ENCODE measurements at places on chromosomes 13 and 19.
A peak's percentile ranks its signal among the peaks of the same experiment; 100 is the strongest.

DNA sequence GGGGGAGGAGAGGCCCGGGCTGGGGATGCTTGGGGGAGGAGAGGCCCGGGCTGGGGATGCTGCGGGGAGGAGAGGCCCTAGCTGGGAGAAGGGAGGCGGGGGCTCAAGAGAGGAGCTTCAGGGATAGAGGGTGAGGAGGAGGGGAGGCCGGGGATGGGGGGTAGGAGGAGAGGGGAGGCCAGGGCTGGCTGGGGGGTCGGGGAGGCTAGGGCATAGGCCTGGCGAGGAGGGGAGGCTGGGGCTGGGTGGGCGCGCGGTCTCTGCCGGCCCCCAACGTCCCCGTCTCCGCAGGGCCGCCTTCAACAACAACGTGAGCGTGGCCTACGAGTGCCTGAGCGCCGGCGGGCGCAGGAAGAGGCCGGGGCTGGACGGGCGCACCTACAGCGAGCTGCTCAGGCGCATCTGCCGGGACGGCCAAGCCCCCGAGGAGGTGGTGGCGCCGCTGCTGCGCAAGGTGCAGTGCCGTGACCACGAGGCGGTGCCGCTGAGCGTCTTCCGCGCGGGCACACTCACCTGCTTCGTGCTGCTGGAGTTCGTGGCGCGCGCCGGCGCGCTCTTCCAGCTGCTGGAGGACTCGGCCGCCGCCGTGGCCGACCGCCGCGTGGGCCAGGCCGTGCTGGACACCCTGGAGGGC lies 11.4 kb downstream of the TPGS1 start:
- DNase-seq: no peak

DNA sequence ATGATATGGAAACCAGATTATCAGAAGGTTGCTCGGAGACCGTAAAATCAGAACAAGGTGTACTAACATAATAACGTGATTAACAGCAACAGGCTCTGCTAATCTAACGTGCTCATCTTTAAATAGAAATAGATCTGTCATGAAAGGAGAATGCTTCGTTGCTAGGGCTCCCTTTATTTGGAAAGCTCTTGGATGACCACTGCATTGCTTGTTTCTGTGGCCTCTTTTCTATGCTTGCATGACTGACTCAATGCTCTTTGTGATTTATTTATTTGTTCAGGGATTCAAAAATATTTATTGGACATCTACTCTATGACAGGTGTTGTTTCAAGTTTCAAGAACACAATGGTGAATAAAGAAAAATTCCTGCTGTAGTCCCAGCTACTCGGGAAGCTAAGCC lies 22.3 kb upstream of the ZDHHC20 start:
- no peak for DNase-seq

- no peak for DNase-seq
Observed at GRCh38 chr13:30325668-30326067, 18.3 kb upstream of the KATNAL1 start.

DNA sequence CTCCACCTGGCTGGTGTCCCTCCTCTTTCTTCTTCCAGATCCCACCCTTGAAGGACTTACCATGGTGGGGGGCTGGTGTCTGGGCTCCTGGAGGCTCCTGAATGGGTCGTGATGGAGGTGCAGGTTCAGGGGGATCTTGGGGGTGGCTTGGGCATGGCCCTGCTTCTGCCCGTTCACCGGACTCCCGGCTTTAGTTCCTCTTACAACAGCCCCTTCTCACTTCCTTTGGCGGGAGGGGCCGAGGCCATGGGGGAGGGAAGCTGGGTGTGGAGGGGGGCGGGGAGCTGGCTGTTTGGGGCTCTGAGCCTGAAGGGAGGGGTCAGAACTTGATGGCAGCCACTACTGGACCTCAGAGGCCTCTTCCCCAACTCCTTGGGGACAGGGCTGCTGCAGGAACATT lies at the start of gene MYO1F:
Gene MYO1F, minus strand, starts transcription at position 196 of the 400 bp plus-strand sequence. Its CDS starts 133 bp downstream, at position 63.
- DNase-seq: no peak

DNA sequence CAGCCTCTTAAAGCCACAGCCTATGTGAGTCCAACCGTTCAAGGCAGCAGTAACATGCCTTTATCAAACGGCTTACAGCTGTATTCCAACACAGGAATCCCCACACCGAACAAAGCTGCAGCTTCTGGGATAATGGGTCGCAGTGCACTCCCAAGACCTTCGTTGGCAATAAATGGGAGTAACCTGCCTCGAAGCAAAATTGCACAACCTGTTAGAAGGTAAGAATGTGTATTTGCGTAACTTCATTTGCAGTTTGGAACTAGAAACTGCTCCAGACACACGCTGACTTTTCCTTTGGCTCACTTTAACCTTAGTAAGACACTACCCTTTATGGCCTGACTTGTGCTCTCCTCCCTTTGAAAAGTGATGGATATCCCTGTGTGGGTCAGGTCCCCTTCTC lies 63.4 kb downstream of the SLAIN1 start:
- DNase-seq: no peak

DNA sequence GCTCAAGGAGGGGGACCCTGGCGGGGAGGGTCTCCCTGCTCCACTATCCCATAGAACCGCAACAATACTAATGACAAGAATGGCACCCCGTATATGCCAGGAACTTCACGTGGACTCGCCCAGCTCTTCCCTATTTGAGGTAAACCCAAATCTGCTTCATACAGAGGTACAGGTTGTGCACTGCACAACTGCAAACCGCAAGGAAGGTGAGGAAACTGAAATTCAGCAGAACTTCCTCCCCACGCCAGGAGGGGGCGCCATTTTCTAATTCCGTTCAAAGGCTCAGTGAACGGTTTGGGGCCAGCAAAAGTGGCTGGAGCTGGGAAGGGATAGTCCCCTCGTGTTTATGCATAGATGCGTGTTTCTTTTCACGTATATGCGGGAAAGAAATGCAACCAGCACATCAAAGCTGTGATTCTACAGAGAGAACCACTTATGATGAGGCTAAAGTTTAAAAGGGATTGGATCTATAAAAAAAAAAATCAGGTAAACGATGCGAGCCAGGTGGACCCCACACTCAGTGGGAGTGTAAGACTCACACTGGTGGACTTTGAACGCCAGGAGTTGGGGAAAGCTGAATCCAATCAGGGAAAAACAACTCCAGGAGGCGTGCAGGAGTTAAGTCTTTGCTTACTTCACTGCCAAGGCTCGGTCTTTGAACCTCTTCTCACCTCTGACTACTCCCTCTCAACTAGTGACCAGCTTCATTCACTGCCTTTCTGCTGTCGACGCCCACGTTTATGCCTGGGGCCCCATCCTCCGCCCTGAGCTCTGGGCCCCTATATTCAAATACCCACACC lies 20.3 kb downstream of the C19orf81 start:
- DNase-seq: no peak

DNA sequence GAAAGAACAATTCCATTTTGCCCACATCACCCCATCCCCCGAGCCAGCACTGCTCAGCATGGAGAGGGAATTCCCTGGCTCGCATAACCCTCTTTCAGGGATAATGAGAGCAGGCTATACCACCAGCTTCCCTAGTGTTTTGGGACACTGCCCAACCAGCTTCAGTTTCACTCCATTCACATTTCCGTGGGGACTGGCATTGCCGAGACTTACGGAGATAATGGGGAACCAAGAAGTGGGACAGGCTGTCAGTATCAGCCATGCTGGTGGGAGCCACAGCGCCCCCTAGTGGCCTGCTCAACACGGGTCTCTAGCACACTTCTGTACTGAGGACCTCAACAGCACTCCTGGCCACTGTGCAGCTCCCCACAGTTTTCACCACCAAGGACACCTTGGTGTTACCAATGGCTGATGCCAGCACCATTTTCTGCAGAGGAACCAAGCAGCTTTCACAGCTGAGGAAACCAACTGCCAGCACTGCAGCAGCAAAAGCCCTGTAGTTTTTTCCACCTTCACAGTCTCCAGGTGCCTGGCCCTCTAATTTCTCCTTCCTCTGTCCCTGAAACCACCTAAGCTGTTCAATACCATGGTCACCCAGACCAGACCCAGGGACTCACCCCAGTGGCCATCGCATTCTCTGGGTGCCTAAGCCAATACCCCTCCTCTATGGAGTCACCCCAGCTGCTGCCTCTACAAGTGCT lies 23.7 kb downstream of the SLC6A16 start:
- DNase-seq: peak; percentile 74

DNA sequence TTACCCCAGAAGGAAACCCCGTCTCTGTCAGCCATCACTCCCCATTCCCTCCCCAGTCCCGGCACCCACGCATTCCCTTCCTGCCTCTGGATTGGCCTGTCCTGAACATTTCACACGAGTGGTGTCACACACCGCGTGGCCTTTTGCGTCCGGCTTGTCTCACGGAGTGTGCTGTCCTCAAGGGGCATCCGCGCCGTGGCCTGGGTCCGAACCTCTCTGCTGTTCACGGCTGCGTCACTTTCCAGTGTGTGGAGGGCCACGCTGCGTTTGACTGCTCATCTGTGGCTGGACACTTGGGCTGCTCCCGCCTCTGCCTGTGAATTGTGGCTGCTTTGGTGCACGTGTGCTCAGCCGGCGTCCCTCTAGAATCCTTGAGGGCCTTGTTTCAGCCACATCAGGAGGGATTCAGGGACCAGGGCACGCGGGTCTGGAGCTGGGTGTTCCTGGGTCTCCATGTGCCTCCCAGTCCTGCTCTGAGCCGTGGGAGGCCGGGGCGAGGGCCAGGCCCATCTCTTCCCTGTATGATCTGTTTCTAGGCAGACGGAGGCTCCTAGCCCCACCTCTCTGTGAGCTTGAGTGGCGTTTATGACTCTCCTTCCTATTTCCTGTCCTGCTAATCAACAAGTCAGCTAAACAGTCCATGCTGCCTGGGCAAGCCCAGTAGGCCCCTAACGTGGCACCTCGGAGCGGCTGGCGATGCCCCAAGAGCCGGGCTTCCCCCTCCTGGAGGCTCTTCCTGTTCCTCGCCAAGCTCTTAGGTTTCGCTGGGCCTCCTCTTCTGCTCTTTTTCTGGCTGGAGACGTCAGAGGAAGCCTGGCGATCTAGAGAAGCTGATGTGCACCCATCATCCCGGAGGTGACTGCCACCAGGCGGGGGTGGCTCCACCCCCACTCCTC lies 8.1 kb downstream of the STK11 start:
- peak; percentile 38 for DNase-seq

DNA sequence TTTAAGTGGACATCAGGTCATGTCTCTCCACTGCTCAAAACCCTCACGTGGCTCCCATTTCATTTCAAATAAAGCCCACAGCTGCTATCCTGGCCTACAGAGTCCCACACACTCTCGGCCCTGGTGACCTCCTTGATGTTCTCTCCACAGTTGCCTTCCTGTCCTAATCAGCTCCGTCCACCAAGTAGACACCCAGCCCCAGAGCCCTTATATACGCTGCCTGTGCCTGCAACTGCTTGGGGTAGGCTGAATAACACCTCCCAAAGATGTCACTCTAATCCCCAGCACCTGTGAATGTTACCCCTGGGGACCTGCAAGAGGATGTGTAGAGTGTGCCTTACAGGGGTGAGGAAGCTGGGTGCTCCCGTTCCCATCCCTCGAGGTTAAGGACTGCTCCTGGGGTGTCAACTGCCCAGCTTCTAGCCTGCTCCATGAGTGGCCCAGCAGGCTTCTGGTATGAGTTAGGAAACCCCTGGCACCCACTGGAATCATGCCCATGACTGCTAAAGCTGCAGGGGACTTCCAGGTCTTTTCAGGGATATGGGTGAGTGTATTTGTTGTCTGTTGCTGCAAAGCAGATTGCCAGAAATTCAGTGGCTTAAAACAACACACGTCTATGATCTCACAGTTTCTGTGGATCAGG lies 6.0 kb downstream of the FAM187B start:
- DNase-seq: no peak

GRCh38 chr13:75025956-75026355 lies 456.0 kb downstream of the TBC1D4 start:
- DNase-seq: no peak

GRCh38 chr13:106532111-106532929 lies 3.1 kb downstream of the EFNB2 start:
- DNase-seq: no peak
